ENCODE measurements at places on chromosomes 7 and 10.
A peak's percentile ranks its signal among the peaks of the same experiment; 100 is the strongest.

- no peak for DNase-seq
These were observed 211.7 kb upstream of the NFE2L3 start for GRCh38 chr7:25940086-25940906.

DNA sequence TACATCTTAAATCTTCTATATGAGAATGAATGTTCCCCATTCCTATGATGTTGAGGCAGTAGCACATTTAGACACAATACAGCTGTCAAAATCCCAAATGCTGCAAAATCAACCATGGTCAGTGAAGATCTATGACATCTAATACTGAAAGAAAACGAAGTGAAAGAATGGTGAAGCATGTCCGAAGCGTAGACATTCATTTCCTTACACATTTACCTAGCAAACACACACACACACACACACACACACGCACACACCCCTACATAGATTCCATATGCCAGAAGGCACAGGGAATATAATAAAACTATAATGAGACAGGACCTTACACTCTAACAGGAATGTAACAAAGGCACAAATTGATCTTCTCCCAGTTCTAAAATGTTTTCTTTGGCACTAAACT, 32.5 kb downstream of the CCDC6 start:
- no peak for DNase-seq

GRCh38 chr7:2200584-2200980, 32.2 kb downstream of the MAD1L1 start:
- no peak for DNase-seq

GRCh38 chr7:84877943-84878570, 308.8 kb downstream of the SEMA3D start:
- DNase-seq: no peak

GRCh38 chr7:35802102-35802466, 1.2 kb downstream of the SEPTIN7 start:
- no peak for DNase-seq

DNA sequence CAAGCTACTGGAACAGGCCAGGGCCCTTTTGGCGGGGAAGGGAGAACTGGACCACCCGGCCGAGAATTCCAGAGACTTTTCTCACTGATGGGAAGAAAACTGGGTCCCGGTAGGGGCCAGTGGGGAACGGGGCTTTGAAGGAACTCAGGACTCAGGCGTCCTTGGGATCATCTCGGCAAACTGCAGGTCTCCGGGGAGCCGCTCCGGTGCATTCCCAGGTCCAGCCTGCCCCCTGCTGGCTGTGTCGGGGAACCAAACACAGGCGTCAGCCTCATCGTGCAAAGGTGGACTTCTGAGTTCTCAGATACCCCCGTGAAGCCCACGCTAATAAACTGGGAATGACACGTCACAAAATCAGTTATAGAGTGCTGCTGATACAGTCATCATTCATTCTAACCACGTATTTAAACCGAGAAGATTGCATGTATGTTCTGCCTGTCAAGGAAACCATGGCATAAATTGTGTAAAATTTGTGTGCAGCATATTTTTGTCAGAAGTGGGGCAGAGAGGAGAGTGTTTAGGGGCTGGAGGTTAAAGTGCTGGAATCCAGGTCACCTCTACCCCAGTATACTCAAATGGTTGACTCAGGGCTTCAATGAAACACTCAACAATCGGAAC, 76.1 kb upstream of the CPXM2 start:
- DNase-seq: no peak

DNA sequence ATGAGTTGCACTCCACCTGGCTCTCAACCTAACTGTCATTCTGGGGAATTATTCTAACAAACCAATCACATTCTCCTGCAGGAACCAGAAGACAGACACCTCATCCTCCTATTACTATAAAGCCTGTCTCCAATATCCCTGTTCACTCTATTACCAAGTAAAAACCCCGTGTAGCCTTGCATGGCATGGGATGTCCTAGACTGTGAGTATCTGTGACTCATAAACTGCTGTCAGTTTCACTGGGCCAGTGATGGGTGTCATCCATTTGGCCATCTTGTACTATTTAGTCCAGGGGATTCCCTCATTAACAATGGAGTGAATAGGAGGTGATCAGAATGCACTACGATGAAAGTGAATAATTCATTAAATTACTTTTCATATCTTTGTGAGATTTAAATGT, 608.7 kb downstream of the DNAJB9 start:
- no peak for DNase-seq

GRCh38 chr10:132539894-132540293, 2.3 kb downstream of the INPP5A start:
- DNase-seq: no peak

DNA sequence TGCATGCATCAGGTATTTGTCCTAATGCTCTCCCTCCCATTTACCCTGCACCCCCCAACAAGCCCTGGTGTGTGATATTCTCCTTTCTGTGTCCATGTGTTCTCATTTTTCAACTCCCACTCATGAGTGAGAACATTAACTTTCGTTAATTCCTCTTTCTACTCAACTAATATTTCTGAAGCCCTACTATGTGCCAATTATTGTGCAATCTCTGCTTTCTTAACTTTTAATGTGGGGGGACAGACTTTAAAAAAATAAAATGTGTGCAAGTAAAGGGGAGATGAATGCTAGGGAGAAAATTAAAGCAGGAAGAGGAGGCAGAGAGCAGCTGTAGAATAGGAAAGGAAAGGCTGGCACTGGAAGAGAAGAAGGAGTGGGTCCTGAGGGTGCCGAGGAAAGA, 954.0 kb upstream of the C7orf33 start:
- DNase-seq: no peak

DNA sequence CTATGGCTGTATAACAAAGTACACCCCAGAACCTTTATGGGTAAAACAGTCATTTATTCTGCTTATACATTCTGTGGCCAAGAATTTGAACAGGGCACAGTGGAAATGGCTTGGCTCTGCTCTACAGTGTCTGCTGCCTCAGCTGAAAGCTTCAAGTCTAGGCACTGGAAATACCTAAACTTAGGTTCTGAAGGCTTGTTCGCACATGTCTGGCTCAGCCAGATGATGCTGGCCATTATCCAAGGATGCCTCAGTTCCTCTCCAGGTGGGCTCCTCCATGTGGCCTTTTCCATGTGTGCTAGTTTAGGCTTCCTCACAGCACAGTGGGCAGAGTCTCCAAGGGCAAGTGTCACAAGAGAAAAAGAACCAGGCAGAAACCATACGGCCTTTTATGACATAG, 76.8 kb downstream of the RALA start:
- DNase-seq: no peak

DNA sequence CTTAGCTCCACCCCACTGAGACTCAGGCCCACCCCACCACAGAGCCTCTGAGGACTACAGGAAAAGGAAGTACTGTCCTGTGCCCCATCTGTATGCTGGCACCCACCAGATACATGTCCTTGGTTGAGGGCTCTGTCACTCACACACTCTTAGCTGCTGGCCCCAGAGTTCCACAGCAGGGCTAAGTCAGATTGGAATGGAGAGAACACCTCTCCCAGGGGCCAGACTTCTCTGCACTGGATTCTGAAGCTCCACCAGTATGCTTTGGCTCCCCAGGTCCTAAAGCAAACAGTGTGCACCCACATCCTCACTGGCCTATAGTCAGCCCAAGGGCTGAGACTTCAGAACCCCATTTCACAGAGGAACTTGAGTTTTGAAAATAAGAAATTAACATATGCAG, 103.2 kb upstream of the PPP2R2D start:
- no peak for DNase-seq

DNA sequence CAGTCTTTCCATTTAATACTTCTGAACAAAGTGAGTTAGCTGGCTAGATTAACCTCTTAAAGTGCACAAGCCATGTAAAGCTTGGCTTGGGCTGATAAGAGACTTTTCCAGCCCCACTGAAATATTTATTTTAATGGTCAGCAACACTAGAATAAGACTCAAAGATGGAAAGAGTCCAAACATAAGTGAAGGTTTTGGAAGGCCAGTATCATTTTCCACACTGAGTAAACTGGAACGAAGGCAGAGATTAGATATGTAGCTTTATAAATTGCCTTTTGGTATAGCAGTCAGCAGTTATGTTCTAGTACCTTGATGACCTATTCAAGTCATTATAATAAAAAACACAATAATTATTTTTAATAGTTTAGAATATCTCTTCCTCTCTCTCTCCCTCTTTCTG, 102.2 kb downstream of the HDAC9 start:
- DNase-seq: no peak

GRCh38 chr10:127012769-127013152, 107.5 kb downstream of the DOCK1 start:
- no peak for DNase-seq

DNA sequence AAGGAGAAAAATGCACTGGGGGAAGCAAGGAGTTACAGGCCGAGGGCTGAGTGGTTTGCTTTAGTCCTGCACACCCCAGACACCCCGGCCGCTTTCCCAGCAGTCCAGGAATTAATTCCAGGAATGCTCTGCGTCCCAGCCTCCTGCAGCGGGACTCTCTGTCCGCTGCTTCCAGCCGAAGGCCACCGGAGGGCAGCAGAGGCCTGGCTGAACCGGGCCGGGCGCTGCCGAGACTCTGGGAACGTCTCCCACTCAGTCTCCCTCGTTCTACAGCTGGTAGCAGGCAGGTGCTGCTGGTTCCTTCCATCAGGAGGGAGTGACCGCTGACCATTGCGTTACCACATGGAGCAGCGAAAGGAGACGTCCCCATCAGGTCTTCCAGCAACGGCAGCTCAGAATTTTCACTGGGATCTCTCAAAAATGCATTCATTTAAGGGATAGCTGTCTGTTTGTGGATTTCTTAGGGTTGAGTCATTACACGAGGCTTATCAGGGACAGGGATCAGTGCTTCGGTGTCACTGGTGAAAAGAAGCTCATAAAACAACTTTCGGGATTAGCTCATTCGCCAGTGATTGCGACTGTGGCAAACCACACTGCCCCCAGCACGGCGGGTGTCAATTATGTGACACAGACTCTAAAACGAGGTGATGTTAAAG, 24.9 kb upstream of the PITRM1 start:
- peak; percentile 25 for DNase-seq

GRCh38 chr10:103929381-103929921, 11.5 kb upstream of the STN1 start:
- no peak for DNase-seq

DNA sequence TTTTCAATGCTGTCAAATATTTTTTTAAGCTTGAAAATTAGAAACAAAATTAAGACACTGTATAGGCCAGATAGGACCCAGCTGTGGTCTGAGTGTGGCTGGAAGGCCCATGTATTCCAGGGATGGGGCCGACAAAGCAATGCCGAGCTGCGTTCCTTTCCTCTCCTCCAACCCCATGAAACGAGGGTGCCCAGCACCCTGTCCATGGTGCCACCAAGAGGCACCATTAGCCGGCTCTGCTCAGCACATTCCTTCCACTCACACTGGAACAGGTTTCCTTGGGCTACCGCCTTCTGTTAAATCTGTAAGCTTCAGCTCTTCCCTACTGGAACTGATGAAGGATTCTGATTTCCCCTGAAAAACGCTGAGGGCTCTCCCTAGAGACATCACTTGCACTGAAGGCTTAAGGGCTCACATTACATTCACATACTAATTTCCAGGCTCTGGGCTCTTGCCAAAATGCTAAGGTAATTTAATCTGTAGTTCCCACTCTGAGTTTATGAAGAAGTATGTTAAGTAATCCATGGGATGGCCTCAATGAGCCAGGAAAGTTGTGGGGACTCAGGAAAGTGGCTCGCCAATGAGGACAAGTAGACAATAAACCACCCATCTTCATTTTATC, 73.7 kb upstream of the CAMK2B start:
- no peak for DNase-seq

DNA sequence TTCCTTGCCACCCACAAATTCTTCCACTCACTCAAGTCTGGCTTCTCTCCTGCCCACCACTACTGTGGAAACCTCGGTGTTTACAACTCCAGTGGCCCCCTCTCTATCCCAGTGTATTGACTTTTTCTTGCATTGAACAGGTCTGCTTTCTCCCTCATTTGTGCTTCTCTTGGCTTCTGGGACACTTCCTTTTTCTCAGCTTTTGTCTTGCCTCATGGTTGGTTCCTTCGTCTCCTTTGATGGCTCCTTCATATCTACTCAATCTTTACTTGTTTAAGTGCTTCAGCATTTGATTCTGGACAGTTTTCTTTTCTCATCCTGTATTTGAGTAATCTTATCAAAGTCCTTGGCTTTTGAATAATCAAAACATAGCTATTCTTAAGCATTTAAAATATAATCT, 35.9 kb upstream of the FAM3C start:
- no peak for DNase-seq

GRCh38 chr7:149735779-149736477, 37.5 kb downstream of the ZNF467 start:
- DNase-seq: no peak

- DNase-seq: no peak
These were observed 166.0 kb upstream of the ZMIZ1 start for GRCh38 chr10:78902815-78903214.

DNA sequence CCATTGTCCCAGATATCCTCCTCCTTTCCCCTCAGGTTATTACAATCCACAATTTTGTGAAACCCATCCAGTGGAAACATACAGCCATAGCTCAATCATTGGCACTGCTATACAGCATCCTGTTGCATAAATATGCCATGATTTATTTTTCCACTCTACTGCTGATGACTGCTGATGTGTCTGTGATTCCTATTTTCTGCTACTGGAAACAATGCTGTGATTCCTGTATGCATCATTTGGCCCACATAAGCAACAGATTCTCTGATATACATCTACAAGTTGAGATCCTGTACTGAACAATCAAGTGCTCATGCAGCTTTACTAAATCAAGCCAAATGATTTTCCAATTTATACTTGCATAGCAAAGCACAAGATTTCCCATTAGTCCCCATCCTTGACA, 39.6 kb downstream of the CUL2 start:
- DNase-seq: no peak

- no peak for DNase-seq
These were observed 12.7 kb downstream of the AKR1E2 start for GRCh38 chr10:4838743-4839142.

- no peak for DNase-seq
These were observed 101.5 kb downstream of the GFRA1 start for GRCh38 chr10:116171505-116171904.
